ENCODE measurements at places on chromosomes 1 and 21. TPM values are rescaled to one million over a fixed set of nuclear protein-coding genes. Genes with fewer than 3 reads are reported as not detected.
A peak's percentile ranks its signal among the peaks of the same experiment; 100 is the strongest.

Gene DCDC2B
- total RNA-seq = 0.21 TPM

- H3K27me3 ChIP-seq = no peaks in the 10 kb centered on the region
- DNase-seq = peak; percentile 75
- H3K27ac ChIP-seq = peak overlapping the region; percentile 47
Measured at GRCh38 chr1:246428542-246429308, 78.4 kb downstream of the SMYD3 start.

- H3K4me1 ChIP-seq = no peaks in the 10 kb centered on the region
- H3K27ac ChIP-seq = no peak overlapping the region
- H3K27me3 ChIP-seq = no peaks in the 10 kb centered on the region
- no peaks in the 10 kb centered on the region for H3K36me3 ChIP-seq
- H3K4me3 ChIP-seq = no peak overlapping the region
- no peak for DNase-seq
Measured at GRCh38 chr1:75234562-75234961, 100.4 kb downstream of the LHX8 start.

Gene SLC26A9
- total RNA-seq = not detected

GRCh38 chr1:242128951-242129502, 130.1 kb upstream of the MAP1LC3C start:
- no peak for DNase-seq
- H3K4me3 ChIP-seq = no peak overlapping the region
- H3K27me3 ChIP-seq = no peaks in the 10 kb centered on the region
- no peaks in the 10 kb centered on the region for H3K36me3 ChIP-seq

Gene CNTN2
- not detected for total RNA-seq

Gene COL11A1
- not detected for total RNA-seq

DNA sequence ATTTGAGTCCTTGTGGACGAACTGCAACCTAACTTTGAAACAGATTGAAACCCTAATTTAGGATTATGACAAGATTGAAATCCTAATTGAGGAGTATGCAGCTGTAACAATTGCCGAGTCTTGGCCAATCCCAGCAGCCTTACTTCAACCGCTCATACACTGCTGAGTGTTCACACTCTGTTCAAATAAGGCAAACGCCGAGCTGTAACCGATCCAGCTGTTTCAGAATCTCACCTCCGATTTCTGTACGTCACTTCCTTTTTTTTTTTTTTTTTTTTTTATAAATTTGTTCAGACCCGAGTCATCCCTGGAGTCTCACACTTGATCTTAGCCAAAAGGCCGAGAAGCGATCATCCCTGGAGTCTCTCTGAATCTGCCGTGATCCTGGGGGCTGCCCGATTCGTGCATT, 22.3 kb upstream of the ATP5PO start:
- peak overlapping the region; percentile 94 for H3K4me3 ChIP-seq
- H3K36me3 ChIP-seq = peaks cover 10% of the 10 kb centered on the region
- peaks cover 86% of the 10 kb centered on the region for H3K4me1 ChIP-seq
- DNase-seq = no peak
- no peaks in the 10 kb centered on the region for H3K27me3 ChIP-seq

Gene EDARADD
- 1.9 TPM for total RNA-seq

GRCh38 chr1:148318123-148318903, 164.8 kb downstream of the PPIAL4G start:
- DNase-seq = peak; percentile 84
- H3K4me3 ChIP-seq = peak overlapping the region; percentile 97
- peaks cover 53% of the 10 kb centered on the region for H3K4me1 ChIP-seq
- H3K36me3 ChIP-seq = no peaks in the 10 kb centered on the region

Gene PROK1
- total RNA-seq = 0.17 TPM

DNA sequence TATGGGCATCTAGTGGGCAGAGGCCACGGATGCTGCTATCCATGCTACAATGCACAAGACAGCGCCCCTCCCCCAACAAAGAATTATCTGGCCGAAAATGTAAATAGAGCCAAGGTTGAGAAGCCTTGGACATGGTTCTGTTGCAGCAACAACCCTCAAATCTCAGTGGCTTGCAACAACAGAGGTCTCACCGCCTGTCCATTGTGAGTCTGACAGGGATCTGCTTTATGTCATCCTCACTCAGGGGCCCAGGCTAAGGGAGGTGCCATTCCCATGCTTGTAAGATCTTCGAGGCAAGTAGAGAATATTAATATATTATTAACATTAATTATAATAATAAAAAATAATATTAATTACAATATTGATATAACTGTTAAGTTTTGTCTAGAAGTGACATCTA, 9.5 kb upstream of the PITHD1 start:
- H3K4me1 ChIP-seq = peaks cover 7% of the 10 kb centered on the region
- H3K27ac ChIP-seq = no peak overlapping the region
- no peak for DNase-seq

DNA sequence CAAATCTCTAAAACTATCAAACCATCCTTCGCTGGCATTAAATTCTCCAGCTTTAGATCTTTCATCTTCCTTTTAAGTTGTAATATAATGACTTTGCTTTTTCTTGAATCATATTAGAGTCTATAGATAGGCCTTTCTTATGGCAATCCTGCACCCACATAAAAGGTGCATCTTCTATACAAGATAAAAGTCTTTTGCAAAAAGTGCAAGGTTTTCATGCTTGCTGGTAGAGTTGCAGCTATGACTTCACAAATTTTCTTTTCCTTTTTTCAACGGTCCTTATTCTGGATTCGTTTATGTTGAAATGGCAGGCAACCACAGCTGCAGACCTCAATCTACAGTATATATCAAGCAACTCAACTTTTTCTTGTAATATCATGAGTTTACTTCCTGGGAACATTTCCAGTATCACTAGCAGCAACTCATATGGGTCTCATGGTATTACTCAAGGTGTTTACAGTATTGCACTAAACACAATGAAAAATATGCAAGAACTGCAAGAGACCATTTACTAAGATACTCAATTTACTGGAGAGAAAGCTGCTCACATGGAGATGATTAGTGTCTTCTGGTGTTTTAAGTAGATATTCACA, 22.1 kb downstream of the OMA1 start:
- H3K4me1 ChIP-seq = peaks cover 25% of the 10 kb centered on the region
- H3K4me3 ChIP-seq = peak overlapping the region; percentile 71
- peak overlapping the region; percentile 86 for H3K27ac ChIP-seq
- peaks cover under 1% of the 10 kb centered on the region for H3K36me3 ChIP-seq

Gene ILDR2
- 15.8 TPM for total RNA-seq

Measured in activated T-cell treated with anti-CD3 and anti-CD28 coated beads, Interleukin-2, amount 50 U/mL, for 72 hours (primary cell).